ENCODE measurements at places on chromosomes 12 and 14.

DNA sequence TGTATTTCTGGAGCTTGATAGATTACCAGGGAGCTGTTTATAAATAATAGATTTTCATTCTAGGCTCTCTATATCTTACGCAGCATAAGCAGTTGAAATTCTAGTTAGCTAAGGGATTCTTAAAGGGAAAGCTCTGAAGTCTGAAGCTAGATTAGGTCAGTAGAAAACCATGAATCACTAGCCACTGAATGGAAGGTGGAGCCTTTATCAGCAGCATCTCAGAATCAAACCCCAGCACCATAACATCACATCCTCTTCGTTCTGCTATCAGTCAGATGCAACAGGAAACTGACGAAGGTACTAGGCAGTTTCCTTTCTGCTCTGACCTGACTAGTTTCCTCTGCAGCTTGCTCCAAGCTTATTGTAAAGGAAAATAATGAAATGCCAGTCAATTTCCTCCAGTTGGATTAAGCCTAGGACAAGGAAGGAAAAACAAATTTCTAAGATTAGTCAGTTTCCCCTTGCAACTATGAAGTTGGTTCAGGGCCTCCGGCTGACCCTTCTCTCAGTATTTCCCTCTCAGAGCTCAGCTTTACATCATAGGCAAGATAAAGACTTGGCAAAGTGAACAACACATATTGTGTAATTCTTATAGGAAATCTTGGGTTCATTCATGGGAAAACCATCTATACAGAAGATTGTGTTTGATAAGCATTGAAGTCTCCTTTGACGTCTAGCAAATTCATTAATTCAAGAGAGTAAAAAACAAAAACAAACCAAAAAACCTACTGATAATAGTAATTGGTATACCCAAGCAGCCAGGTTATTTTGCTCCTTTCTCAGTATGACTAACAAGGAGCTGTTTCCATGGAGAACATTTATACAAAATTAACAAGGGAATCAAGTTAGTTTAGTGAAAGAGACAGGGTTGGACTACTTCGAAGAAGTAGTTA lies 43.4 kb upstream of the CFAP54 start:
- DNase-seq: peak; percentile 43

GRCh38 chr14:88775532-88775931 lies 17.2 kb downstream of the EML5 start:
- no peak for DNase-seq

- DNase-seq: no peak
Measured at GRCh38 chr14:74488786-74489397, 4.2 kb downstream of the NPC2 start.

DNA sequence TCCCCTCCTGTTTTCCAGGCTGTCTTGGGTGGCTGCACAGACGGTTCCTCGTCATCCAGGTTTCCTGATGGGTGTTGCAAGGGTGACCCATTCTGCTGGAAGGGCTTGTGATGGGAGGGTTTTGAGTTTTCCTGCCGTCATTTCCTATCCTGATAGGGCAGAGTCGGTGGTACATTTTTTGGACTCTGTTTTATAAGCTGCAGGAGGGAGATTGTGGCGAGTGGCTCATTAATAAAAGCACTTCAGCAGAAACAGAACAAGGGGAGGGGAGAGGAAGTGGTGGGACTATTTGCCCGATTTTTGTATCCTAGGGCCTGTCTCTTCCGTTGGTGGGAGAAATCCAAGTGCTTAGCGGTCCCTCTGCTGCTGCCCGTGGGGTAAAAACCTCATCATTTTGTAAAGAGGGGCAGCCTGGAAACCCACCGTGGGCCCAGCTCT lies 40.0 kb downstream of the TSPAN9 start:
- no peak for DNase-seq

GRCh38 chr14:96827290-96827689 lies 30.1 kb downstream of the VRK1 start:
- DNase-seq: no peak

- DNase-seq: no peak
Measured at GRCh38 chr14:35277179-35277578, 15.0 kb upstream of the PSMA6 start.

GRCh38 chr14:45559626-45560025 lies 306.6 kb upstream of the MIS18BP1 start:
- DNase-seq: no peak

DNA sequence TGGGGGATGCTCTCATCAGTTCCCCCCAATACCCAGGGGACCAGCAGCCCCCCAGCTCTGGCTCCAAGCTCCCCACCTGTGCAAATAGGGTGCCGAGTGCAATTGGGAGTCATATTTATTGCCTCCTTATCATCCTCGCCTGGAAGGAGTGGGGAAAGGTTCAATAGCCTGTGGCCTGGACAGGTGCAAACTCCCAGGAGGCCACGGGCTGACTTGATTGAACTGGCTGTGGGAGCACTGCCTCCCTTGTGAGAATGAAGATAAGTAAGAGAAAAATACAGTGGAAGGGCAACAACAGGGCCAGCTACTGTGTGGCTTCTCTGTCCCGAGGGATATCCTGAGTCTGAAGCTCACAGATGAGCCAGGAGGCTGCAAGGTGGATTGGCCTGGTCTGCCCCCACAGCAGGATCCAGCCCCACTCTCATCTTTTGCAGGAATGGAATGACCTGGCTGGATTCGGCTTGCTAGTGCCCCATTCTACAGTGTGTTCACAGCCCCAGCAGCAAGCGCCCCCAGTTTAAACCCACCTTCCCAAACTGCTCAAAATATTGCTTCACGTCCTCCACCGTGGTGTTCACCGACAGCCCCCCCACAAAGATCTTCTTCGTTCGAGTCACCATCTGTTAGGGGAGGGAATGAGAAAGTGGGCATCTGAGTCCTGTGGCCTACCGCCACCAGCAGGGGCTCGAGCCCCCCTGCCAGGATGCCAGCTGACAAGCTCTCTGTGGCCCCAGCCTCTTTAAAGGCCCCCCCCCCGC lies 6.3 kb downstream of the MSI1 start:
- DNase-seq: no peak

DNA sequence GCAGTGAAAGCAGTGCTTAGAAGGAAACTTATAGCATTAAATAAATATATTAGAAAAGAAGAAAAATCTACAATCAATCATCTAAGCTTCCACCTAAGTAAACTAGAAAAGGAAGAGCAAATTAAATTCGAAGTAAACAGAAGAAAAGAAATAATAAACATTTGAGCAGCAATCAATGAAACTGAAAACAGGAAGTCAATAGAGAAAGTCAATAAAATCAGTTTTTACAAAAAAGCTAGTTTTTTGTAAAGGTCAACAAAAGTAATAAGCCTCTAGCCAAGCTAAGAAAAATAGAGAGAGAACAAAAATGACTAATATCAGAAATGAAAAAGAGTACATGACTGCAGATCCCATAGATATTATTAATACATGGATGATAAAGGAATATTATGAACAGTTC lies 34.2 kb upstream of the KTN1 start:
- DNase-seq: no peak

Data from activated T-cell treated with anti-CD3 and anti-CD28 coated beads, Interleukin-2, amount 50 U/mL, for 48 hours (primary cell).